ENCODE measurements at places on chromosomes 12 and 14. TPM values are rescaled to one million over a fixed set of nuclear protein-coding genes. Genes with fewer than 3 reads are reported as not detected.

The C3AR1 gene
- 2.4 TPM for polyA plus RNA-seq

The WSCD2 gene
- 9.0 TPM for polyA plus RNA-seq

The PTPRO gene
- polyA plus RNA-seq: 205 TPM

The KRT75 gene
- not detected for polyA plus RNA-seq

The KCNC2 gene
- polyA plus RNA-seq: 0.55 TPM

The CACNA2D4 gene
- polyA plus RNA-seq: 3.0 TPM

DNA sequence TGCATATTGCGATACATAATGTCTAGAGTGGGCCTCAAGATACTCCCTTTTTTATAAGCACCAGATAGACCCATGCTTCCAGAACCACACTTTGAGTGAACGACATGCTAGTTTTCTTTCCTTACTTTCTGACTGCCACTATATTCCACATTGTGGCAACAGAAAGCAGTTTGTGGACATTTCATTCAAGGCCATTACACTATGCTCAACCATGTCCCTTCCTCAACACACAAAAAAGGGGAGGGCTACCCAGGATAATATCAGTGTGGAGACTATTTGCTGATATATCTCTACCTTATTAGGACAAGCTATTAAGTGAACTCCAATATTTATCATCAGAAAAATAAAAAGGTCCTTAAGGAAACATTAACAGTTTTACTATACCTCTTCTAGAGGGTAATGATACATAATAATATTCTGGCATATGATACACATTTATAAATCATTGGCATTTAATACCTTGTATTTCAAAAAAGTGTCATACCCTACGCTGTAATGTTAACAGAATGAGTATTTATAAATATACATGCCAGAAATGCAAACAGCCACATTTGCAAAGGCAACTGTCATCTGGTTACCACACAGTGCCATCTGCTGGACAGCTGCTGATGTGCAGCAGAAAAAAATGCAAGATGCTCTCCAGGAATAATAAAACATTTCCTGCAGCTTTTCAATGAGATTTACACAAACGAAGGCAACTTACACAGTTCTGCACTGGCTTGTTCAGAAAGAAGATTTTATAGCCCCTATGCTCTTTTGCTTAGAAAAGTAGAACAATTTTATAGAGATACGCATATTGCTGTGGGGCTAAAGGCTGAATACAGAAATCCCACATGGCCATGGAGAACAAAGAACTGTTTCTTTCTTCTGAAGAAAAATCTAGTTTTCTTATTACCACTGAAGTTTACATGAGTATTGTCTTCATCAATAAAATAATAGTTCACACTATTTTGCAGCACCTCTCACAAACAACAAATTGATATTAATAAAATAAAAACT, 182.2 kb upstream of the GRIP1 start:
- DNase-seq: peak; percentile 68

DNA sequence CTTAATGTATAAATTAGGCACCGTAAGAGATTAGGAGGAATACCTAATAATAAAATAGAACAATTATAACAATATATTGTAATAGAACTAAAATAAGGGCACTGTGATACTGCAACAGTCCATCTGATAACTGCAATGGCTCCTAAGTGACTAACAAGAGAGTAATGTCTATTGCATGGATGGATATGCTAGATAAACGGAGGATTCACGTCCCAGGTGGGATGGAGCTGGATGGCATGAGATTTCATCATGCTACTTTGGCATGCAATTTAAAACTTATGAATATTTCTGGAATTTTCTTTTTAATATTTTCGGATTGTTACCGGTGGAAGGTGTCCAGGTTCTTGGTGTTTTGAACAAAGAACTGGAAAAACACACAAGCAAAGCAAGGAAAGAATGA, 2.2 kb upstream of the TMEM19 start:
- DNase-seq: no peak

GRCh38 chr12:46388427-46389021, 16.0 kb upstream of the SLC38A2 start:
- DNase-seq: no peak

- DNase-seq: no peak
Observed at GRCh38 chr12:242496-242895, 20.1 kb downstream of the SLC6A13 start.

- no peak for DNase-seq
Observed at GRCh38 chr12:91154131-91154530, 28.5 kb downstream of the DCN start.

DNA sequence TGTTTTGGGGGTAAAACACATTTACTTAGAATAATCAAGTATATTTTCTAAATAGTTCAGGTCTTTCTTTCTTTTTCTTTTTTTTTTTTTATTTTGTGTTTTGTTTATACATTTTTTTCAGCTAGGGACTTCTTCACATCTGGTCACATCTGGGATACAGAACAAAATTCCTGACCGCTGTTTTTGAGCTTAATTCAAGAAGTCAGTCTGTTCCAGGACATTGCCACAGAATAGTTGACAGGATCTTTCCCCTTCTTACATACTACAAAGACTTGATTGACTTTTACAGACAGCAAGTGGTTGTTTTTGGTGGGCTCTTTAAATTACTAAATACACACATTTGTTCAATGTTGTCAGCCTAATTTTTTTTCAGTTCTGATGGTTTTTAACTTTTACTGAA, 41.8 kb upstream of the DCN start:
- no peak for DNase-seq

DNA sequence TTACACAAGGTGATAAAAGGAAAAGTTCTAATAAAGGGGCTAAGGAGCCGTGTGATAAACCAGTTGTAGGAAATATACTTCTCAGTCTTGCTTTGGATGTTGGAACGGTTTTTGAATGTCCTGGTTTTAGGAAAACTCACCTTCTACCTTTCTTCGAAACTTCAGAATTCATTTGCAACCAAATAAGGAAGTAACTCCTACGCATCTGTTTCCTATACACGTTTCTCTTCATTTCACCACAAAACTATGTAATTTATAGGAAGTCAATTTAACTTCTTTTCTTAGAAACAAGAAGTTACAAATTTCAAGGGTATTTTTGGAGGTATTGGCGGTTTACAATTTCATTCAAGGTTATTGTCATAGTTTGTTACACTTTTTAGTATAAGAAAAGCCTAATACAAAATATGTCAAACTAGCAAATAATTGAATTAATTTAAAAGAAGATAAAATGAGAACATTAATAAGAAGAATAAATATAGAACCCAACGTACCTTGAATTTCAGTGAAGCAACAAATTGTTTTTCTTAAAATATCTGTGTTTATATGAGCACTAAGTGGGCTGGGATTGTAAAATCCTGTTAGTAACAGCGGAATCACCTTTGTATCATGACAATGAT, 33.2 kb upstream of the CD69 start:
- DNase-seq: no peak

DNA sequence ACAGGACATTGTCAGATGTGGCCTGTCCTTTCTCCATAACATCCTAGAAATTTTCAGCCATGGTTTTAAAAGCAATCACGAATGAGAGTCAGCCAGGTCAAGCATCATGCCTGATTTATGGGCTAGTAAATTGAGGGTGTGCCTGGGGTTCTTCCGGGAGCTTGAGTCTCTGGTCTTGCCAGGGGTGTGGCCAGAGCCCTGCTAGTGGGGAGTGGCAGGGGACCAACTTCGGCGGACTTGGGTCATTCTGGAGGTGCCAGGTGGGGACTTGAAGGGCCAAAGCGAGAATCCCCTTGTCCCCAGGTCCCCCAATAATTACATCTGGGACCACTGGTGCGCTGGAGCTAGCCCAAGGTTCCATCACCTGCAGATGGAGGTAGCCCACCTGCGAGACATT, 5.7 kb downstream of the OTUB2 start:
- DNase-seq: no peak

DNA sequence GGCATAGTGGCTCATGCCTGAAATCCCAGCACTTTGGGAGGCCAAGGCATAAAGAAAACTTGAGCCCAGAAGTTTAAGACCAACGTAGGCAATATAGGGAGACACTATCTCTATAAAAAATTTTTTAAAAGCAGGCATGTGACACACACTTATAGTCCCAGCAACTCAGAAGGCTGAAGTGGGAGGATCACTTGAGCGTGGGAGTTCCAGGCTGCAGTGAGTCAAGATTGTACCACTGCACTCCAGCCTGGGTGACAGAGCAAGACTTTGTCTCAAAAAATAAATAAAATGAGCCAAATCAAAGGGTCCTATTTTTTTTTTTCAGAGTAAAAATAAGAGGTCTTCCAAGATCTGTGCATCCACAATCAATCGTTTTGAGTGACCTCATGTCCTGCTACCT, 237.6 kb downstream of the SLC16A7 start:
- no peak for DNase-seq

GRCh38 chr14:36056845-36057244, 119.7 kb downstream of the PTCSC3 start:
- DNase-seq: no peak

DNA sequence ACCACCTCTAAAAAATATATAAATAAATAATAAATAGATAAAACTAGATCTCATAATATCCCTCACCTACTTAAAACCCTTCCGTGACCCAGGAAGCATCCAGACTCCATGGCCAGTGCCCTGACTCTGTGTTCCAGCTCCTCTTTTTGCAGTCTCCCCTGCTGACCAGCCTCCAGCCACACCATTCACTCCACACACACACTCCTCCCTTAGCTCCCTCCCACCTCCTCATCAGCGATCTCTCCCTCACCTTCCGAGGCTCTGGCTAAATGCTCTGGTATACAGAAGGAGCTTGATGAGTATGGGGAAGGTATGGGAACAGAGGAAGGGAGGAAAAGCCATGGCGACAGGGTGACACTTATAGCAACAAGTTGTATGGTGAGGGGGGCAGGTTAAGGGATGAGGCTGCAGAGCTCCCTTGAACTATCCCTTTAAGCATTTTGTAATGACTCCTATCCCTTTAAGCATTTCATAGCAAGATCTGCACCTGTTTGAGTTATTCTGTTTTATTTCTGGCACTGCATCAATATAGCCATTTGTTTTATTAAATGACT, 26.1 kb upstream of the EIF4B start:
- no peak for DNase-seq

DNA sequence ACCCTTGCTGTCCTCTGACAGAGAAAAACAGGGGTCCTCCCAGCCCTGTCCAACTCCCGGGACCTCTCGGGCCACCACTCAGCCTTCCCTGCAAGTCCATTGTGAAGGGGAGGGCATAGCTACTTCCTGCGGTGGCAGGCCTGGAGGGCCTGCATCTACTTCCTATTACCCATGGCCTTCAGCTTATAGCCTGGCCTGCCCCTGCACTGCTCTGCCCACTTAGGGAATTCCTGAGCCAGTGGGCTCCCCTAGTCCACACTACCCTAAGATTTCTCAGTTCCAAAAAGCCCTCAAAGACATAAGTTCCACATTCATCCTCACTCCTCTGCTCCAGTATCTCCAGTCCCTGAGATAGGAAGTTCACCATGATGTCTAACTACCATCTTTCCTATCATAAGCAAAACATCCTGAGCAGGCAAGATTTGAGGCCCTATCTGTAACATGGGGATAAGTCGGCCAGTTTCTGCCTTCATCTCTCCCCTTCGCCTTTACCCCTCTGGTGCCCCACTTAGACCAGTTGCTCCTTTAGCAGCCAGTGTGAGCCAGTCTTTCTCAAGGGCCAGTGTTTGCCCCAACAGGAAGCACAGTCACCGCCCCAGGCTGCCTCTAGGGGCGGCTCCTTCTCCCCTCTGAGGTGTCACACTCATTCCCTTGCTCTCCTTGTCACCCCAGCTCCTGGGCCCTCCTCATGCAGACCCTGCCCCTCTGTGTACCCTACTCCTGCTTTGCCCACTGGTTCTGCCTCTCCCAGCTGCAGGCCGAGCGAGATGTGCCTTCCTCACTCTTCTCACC, 10.9 kb downstream of the HDAC7 start:
- no peak for DNase-seq

DNA sequence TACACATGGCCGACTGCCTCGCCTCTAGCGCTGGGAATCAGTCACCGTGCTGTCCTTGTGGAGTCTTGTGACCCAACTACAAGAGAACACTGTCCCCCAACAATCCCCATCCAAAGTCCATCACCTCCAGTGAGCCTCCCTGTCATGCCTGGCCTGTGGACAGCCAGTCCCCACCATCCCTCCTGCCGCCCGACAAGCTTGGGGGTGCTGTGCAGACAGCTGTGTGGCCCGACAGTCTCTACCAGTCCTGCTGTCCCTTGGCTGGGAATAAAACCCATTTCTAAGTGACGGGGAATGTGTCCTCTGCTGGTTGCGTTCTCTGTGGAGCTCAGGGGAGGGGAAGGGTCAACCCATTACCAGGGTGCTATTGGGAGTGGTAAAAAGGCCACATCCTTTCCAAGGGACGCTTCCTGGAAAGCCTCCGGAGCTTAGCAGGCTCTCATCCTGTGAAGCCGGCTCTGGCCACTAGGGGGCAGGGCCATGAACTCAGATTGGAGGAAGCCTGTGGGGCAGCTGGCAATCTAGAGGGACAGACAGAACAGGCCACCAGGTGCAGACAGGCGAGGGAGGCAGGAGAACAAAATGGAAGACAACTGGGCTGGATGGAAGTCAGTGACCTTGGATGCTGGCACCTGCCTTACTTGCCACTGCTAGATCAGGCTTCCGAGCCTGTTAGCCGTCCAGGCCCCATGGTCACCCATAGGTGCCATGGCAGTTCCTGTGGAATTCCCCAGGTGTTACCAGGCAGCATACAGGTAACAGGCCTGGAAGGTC, 12.0 kb upstream of the BLTP3B start:
- DNase-seq: no peak

DNA sequence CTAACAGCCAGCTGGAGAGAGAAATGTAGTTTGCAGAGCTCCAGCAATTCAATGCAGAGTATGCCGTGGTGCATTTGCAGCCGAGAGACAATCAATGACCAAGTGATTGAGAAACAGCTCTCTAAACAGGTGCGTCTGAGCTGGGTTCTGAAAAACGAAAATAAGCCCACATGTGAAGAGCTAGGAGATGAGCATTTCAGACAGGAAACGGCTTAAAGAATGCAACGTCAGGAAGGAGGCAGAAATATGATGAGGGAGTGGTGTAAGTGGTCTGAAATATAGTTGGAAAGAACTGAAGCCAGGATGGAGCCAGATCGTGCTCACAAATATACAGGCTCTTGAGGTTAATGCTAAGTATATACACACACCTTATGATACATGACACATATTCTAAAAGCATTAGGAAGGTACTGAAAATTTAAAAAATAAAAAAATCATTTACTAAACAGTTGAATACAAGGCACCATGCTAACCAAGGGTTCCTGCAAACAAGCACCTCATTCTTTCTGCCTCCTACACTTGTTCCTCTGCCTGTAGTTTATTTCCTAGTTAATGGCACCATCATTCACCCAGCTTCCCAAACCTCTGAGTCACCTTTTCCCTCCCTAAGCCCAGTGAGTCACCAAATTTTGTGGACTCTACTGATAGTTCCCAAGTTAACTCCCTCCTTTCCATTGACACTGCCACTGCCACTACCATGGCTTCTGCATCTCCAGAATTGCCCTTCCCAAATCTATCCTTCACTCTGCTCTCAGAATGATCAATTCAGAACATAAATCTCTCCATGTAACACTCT, 2.3 kb upstream of the GARIN2 start:
- no peak for DNase-seq

DNA sequence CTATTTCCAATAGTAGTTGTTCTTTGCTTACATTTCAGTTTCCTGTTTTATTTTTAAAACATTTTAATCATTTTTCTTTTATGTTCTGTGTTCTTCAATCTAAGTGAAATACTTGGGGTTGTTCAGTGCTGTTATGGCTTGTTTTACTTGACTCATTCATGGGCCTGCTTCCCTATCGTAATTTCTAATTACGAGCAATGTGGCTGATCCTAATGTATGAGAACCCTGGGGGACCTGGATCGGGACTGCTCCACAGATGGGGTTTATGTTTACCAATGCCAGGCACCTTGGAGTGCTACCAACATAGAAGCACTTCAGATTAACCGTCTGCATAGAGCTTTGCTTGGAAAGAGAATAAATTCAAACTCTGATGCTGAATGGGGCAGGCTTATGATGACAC, 29.8 kb downstream of the TECPR2 start:
- no peak for DNase-seq

- DNase-seq: no peak
Observed at GRCh38 chr14:74934041-74934440, 11.0 kb upstream of the RPS6KL1 start.
